PC-9 (cell line): ENCODE measurements at places on chromosomes 1 and 21.

GRCh38 chr1:101264697-101265096 is 27.9 kb downstream of the S1PR1 start:
- peak; percentile 25 for DNase-seq

DNA sequence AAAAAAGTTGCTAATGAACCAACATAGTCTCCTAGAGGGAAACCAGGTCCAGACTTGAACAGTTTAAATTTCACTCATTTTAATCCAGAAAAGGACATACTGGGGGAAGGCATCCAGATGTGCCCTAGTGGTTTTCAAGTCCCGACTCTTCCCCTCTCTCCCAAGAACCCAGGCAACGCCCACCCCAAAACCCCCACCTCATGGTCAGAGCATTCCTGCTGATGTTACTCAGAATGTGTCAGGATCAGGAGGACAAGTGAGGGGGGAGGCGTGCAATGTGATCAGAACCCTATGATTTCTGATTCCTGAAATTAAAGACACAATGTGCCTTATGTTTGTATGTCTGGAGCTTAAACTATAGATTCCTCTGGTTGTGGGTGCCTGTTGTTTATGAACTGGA is 1.6 kb upstream of the CTSK start:
- DNase-seq = no peak

- DNase-seq = no peak
These were observed 3.0 kb downstream of the DUSP23 start for GRCh38 chr1:159783724-159784123.

- DNase-seq = no peak
These were observed 22.6 kb upstream of the ZP4 start for GRCh38 chr1:237913345-237913744.

DNA sequence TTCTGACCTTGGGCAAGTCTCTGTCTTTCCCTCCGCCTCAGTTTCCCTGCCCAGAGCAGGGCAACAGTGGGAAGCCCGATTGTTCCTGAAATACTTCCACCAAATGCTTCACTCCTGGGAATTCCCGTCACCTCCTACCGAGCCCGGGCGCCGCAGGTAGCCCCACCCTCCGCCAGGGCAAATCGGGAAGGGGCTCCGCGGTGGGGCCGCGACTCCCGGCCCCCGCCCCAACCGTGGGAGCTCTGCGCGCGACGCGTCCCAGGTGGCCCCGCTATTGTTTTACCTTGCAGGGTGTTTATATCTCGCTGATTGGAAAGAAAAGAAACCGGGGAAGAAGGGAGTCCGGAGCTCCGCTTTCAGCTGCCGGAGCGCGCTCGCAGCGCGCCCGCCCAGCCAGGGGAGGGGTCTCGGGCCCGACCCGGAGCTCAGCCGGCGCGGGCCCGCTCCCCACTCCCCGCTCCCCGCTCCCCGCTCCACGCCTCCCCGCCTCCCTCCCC is 407 bp downstream of the IGSF3 start:
- no peak for DNase-seq

DNA sequence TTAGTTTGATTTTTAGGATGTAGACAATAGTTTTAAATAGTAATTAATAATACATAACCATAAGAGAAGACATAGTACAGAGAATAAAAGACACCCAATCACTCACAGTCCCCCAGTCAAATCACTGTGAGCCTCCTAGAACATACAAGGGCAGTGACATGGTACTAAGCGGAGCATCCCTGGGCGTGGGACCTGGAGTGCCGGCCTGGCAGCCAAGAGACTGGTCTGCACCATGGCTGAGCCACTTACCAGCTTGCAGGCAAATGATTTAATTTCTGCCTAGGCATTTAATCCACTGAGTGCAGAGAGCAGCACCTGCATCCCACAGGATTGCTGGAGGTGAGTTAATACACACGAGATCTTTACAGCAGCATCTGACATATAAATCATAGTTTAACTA is 20.4 kb downstream of the SDHB start:
- no peak for DNase-seq

DNA sequence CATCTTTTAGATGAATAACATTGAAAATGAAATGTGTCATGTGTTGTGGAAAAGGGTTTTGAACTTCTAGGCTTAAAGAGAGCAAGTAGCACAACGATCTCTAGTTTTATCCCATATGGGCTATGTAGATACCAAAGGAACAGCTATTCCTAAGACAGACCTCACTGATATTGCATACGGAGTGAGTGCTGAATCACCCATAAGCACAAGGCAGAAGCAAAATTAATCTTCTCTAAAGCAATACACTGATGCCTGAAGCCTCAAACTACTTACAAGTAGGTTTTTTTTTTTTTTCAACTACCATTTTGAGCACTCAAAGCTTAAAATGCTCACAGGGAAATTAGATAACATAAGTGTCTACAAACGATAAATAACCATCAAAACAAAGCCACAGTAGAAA is 5.0 kb upstream of the KMO start:
- DNase-seq = no peak

GRCh38 chr1:75519651-75520427 is 91.1 kb downstream of the SLC44A5 start:
- DNase-seq = no peak

DNA sequence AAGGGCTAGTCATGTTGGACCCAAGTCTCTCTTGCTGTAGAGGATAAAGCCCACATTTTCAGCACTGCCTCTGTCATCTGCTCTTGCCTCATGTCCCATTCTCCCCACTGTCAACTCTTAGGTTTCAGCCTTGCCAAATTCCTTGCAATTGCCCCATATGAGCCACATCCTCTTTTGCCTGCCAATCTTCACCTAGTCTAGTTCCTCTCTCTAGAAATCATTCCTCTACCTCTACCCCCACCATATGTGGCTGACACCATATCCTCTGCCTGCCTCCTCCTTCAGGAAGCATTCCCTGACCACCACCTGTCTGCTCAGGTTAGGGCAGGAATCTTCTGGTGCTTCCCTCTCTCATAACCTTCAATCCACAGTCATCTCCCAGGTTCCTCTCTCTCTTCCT is 38.2 kb downstream of the SLC9A1 start:
- DNase-seq = no peak

GRCh38 chr1:85307987-85308832 is 31.8 kb upstream of the BCL10 start:
- DNase-seq = peak; percentile 87

- DNase-seq = no peak
These were observed 41.1 kb upstream of the IL20 start for GRCh38 chr1:206824331-206824730.

DNA sequence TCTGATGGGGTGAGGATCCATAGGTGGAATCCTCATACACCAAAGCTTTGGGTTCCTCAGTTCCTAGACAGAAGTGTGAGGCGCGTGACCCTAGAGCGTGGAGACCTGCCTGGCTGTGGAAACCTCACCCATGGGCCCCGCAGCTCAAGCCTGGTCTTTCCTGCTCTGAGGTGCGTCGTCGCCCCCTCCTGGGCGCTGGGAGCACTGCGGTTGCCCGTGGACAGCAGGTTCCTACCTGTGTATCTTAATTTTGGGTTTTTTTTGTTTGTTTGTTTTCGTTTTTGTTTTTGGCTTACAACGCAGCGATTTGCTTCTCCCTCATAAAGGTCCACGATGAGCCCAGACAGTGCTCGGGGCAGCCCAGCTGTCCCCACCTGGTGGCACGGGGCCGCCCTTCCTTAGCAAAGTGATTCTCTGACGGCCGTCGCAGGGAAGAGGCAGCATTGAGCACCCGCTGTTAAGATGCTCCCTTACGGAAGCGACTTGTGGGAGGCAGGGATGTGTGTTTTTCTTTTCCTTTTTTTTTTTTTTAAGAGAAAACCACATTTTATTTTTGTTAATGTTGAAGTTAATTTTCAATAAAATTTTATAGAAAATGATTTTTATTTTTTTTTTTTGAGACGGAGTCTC is 36.5 kb upstream of the TRAPPC10 start:
- peak; percentile 68 for DNase-seq

DNA sequence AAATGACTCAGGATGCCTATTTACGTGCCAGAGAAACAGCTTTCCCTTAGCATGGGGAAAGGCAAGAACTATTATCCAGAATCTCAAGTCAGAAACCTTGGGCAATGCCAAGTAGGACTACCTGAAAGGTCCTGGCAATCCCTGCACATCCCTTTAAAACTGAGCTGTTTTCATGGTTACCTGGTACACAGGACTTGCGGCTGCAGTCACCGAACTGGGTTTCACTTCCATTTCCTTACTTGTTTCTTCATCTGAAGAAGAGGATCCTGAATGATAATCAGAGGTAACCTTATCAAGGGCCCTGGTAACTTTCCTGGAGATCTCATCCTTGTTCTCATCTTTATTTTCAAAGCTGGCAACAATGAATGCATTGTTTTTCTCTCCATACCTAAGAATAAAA is 14.3 kb downstream of the BTG3 start:
- DNase-seq = no peak

- DNase-seq = no peak
These were observed 11.5 kb downstream of the SLC2A7 start for GRCh38 chr1:9014475-9015375.

DNA sequence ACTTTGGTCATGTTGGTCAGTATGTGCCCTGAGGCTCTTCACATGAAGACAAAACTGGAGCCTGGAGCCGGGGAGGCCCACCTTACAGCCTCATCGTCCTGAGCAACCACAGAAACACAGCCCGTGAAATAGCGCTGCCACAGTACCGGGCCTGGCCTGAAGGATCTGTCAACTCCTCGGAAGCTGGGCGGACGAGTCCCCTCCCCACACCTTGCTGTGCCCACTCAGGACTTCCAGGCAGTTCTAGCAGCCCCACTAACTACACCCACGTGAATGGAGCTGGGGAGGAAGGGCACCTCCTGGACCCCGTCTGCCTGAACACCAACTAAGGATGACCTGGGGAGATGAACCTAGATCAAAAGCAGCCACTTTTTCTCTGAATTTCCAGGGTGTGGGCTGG is 24.7 kb downstream of the SDE2 start:
- DNase-seq = no peak

DNA sequence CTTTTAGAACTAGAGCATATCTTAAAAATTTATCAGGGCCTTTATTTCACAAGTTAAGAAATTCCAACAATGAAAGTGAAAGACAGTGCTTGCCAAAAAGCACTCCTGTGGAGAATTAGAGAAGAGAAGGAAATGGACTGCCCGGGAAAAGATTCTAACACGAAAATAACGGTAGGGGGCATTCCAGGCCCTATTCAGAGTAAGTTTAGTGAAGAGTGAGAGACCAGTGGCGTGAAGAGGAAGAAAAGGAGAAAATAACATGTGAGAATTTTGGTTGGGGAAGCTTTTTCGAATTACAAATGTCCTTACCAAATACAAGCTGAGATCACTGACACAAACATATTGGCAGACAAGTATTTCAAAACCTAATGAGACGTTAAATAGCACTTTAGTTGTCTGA is 38.4 kb upstream of the RBM34 start:
- no peak for DNase-seq

GRCh38 chr1:13570924-13571323 is 12.7 kb upstream of the PDPN start:
- no peak for DNase-seq

DNA sequence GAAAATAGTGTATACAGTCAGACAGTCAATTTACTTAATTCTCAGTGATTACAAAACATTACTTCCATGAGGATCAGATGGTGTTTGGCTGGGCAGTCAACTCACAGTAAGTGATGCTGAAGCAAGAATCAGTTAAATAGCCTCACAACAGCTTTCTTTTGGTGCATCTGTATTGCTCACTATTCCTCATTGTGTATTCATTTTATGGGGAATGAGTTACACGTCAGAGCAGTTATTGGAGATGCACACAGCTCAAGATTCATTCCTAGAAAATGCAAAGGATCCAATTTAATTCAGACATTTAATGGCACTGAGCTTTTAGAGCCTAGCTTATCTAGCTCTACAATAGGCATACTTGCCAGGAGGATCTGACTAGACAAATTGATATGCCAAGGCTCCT is 150.6 kb downstream of the HS2ST1 start:
- DNase-seq = no peak

DNA sequence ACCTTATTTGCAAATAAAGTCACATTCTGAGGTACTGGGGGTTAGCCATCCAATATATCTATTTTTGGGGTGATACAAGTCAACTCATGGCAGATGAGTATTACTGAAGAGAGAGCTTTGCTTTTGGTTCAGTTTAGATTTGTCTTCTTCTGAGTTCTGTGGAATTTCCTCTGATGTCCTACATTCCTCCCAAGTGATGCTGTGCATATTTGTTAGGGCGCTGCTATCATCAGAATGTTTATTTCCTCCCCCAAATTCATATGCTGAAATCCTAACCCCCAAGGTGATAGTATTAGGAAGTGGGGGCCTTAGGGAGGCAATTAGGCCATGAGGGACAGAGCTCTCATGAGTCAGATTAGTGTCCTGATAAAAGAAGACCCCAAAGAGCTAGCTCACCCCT is 96.2 kb upstream of the WLS start:
- no peak for DNase-seq

DNA sequence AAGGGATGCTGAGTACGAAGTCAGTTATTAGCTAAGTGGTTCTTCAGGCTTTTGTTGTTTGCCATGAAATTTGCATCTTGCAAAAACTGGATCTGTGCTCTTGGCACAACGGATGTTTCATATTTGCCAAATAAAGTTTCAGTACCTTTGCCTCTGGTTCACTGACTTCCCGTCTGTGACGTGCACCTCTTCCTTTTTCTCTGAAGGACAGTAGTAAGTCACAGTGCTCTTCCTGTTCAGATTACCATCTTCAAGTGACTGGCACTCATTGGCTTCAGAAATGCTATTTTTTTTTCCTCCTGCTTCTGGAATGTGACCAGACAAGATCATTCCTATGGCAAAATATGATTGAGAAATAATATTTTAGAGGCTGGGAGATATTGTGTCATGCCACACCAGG is 75.9 kb upstream of the GREM2 start:
- DNase-seq = peak; percentile 60

GRCh38 chr1:200406161-200406797 is 3.6 kb downstream of the ZNF281 start:
- no peak for DNase-seq

- no peak for DNase-seq
These were observed 304.1 kb downstream of the LMX1A start for GRCh38 chr1:165052431-165052830.
